Stimulated activated CD4-positive, alpha-beta T cell treated with anti-CD3 and anti-CD28 coated beads, Interleukin-2, amount 100 ng/mL, for 48 hours (primary cell): ENCODE measurements at places on chromosomes 7 and 10.

DNA sequence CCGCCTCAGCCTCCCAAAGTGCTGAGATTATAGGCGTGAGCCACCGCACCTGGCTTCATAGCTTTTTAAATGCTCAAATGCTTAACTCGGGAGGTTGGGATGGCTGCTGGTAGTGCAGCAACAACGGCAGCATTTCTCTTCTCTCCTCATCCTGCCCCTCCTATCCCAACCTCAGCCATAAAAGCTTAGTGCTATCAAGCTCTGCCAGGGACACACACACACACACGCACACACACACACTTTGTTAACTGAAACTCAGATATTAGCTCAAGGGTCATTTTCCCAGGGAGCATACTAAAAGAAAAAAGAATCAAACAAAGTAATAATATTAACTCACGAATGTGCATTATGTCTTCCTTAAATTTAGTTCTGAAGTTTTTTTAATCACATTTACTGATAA, 63.0 kb upstream of the HPS1 start:
- no peak for DNase-seq

GRCh38 chr7:28017372-28017771, 163.2 kb downstream of the JAZF1 start:
- DNase-seq = no peak

- DNase-seq = no peak
Measured at GRCh38 chr7:30437823-30438574, 40.6 kb downstream of the NOD1 start.

- DNase-seq = no peak
Measured at GRCh38 chr7:134184767-134185166, 57.6 kb downstream of the LRGUK start.

- no peak for DNase-seq
Measured at GRCh38 chr7:117654780-117655179, 175.0 kb downstream of the CFTR start.

DNA sequence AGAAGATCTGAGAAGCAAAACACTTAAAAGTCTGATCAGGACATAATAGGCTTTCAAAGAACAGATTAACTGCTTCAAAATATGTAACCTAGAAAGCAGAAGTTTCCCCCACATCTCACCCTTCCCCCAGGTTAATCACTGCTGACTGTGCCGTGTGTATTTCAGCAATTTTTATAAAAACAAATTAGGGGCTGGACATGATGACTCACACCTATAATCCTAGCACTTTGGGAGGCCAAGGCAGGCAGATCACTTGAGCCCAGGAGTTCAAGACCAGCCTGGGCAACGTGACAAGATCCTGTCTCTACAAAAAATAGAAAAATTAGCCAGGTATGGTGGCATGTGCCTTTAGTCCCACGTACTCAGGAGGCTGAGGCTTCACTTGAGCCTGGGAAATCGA, 67.6 kb upstream of the GATA3 start:
- no peak for DNase-seq
